ENCODE measurements at places on chromosomes 4 and X.

DNA sequence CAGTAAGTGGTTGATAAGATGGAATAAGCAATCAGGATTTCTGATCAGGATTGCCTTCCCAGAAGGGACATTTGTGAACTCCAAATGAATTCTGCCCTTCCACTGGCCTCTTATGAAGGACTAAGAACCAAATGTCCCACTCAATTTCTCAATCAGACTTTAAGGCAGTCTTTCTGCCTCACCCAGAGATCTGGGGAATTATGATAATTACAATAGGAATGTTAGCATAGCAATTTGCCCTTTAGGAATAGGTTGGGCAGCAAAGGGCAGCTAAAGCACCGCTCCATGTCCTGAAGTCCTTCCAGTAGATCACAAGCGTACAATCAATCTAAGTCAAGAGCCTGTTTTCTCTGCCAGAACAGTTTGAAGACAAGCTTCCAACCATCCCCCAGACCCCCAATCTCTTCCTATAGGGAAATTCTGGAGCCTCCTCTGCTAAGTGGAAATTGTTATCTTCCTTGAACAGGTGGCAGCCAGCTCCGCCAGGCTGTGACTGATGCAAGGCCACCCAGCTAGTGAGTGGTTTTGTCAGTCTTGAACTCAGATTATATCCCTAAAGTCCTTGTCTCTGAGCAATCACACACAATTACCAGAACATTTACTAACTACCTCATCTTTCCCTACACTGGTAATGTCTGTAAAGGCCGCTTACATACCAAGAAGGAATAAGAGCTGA is 18.6 kb downstream of the NKX3-2 start:
- H3K36me3 ChIP-seq = peaks cover 6% of the 10 kb centered on the region
- H3K4me1 ChIP-seq = peaks cover 19% of the 10 kb centered on the region
- H3K4me3 ChIP-seq = no peak overlapping the region
- no peak overlapping the region for H3K27ac ChIP-seq
- no peak for DNase-seq

DNA sequence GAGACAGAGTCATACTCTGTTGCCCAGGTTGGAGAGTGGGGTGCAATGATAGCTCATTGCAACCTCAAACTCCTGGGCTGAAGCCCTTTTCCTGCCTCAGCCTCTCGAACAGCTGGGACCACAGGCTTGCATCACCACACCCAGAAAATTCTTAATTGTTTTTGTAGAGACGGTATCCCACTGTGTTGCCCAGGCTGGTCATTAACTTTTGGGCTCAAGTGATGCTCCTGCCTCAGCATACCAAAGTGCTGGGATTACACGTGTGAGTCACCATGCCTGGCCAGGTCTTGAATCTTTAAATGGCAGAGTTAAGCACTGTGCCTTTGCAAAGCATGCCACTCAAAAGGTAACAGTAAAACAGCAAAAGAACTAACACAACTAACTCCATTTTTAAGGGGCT is 28.6 kb upstream of the BBS12 start:
- no peaks in the 10 kb centered on the region for H3K36me3 ChIP-seq
- no peak for DNase-seq
- no peak overlapping the region for H3K4me3 ChIP-seq
- H3K27ac ChIP-seq = no peak overlapping the region

DNA sequence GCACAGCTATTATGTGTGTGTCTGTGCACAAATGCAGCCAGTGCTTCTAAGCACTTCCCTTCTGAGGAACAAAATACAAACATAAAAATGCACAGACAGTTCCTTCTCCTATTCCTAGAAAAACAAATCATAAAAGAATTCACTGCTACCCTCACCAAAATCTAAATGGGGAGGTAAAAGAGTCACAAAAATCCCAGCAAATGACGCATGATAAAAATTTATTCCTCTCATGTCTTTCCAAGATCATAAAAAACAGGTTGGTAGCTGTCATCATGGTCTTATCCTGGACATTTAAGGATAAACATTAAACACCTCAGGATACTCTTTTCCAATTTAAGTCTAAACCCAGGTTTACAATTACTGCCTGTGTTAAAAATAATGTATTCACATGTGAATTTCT is 124.9 kb downstream of the ADAMTS3 start:
- H3K27ac ChIP-seq = no peak overlapping the region
- H3K36me3 ChIP-seq = no peaks in the 10 kb centered on the region
- no peaks in the 10 kb centered on the region for H3K27me3 ChIP-seq
- no peaks in the 10 kb centered on the region for H3K4me1 ChIP-seq

- no peaks in the 10 kb centered on the region for H3K27me3 ChIP-seq
- H3K4me3 ChIP-seq = peak overlapping the region; percentile 95
- DNase-seq = no peak
- peaks cover 17% of the 10 kb centered on the region for H3K36me3 ChIP-seq
- H3K4me1 ChIP-seq = peaks cover 26% of the 10 kb centered on the region
Measured at GRCh38 chrX:124347242-124347641, 879 bp downstream of the SH2D1A start.

All from central memory CD8-positive, alpha-beta T cell (primary cell).